CD4-positive, alpha-beta T cell treated with Interleukin-15 for 1 hour (primary cell): ENCODE measurements at places on chromosomes 1 and 21.

DNA sequence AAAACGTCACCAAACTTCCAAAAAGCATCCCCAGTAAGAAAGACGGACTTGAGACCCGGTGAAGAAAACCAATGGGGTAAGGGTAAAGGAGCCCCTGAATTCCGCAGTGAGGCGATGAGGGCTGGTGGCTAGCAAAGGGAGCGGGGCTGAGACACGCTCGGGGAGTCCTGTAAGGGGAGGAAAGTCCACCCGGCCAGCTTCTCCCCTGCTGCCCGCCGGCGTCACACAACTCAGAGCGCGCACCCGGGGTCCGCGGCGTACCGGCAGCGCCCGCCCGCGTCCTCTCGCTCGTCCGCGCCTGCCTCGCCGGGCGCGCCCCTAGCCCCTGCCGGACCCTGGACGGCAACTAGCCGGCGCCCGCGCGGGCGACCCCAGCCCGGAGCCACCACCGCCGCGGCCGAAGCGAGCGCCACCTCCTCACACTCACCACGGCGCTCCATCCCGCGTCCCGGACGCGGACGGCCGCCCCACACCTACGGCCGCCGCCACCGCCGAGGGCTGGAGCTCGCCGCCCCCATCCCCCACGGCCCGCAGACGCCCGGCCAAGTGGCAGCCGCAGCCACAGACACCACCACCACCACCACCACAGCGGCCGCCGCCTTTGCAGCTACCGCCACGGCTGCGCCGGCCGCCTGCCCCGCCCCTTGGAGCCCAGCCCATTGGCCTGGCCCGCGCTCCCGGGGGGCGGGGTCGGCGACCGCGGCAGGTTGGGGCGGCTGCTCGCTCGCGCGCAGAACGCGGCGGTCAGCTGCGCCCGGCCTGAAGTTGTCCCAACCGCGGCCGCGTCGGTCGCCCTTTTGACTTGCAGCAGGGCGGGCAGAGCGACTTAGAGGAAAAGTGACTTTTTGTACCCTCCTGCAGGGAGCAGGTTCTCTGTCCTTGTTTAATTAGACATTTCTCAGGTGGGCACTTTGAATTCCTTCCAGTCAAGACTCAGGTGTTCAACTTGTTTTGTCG is 10.0 kb upstream of the ARHGAP29 start:
- peak; percentile 30 for DNase-seq

- no peak for DNase-seq
Measured at GRCh38 chr1:48048064-48048463, 50.9 kb upstream of the TRABD2B start.

GRCh38 chr1:225299624-225300023 is 128.2 kb downstream of the LBR start:
- no peak for DNase-seq

DNA sequence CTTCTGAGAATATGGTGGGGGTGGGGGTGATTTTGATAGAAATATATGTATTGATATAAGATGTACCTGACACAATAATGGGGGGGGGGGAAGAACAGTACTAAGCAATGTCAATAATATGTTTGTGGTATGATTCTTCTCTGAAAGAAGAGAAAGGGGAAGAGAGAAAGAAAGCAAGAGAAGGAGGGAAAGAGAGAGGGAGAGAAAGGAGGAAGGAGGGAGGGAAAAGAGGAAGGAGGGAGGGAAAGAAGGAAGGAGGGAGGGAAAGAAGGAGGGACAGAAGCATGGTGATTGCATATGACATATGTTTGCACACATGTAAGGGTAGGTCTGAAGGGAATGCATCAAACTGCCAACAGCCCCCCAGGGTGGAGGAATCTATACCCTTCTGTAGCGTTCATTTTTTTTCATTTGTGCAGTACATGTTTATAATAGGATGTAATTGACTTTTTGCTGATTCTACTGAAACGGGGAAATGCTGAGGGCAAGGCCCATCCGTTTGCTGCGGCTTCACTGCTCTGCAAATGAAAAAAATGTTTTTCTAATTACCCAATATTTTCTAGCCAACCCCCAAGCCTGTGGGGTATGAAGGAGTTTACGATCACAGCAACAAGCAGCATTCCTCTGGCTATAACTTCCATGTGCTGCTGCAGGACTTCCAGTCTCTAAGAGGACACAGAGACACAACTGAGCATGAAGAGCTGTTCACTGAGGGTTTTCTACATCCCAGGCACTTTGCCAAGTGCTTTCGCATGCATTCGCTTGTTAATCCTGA is 119.3 kb upstream of the ZC3H12A start:
- no peak for DNase-seq

- no peak for DNase-seq
Measured at GRCh38 chr1:29362764-29363163, 126.4 kb downstream of the PTPRU start.

DNA sequence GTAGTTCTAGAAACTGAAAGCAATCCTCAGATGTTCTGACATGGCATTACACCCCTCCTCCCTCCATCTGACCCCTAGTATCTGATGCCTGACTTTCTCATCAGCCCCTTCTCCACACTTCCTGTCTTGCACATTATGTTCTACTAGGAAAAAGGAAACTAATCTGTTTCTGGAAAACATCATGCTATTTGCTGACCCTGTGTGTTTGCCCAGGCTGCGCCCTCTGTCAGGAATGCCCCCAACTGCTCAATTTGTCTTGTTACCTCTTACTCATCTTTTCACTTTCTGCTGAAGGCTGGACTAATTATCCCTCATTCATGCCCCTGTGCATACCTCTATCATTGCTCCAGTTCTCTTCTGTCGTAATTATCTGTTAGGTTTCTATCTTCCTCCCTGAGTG is 37.5 kb upstream of the DAB1 start:
- DNase-seq: no peak

GRCh38 chr1:30473922-30474817 is 249.2 kb downstream of the MATN1 start:
- DNase-seq: no peak

- DNase-seq: peak; percentile 79
Measured at GRCh38 chr1:111204201-111204982, 3.9 kb upstream of the DENND2D start.

GRCh38 chr1:33182401-33182841 is 578 bp upstream of the TRIM62 start:
- DNase-seq: no peak

- no peak for DNase-seq
Measured at GRCh38 chr1:230147253-230148125, 80.5 kb downstream of the GALNT2 start.

- no peak for DNase-seq
Measured at GRCh38 chr1:248884632-248885295, 21.3 kb upstream of the PGBD2 start.

GRCh38 chr1:12387641-12388040 is 157.8 kb downstream of the VPS13D start:
- DNase-seq: no peak

DNA sequence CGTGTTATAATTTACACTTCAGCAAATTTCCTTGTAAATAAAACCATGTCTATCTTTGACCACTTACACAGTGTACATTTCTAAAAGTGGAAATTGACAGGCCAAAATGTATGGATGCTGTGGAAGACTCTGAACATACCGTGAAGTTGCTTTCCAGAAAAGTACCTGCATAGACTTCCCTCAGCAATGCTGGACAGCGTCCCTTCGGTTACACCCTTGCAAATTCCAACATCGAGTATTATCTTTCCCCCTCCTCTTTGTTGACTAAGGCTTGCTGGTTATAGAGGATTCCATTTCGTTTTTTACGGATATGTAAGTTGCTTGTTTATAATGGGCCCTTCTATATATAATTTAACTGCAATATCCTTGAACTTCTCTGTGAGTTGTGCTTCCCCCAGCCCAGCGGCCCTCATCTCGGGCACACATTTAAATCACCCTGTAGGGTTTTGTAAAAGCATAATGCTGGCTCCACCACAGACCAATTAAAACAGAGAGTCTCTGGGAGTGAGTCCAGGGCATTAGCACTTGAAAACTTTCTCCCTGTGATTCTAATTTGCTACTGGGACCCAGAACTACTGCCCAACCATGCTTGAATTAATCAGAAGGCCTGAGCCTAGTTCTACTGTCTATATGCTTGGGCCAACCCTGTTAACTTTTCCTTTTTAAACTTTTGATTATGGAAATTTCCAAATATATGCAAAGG is 230.3 kb downstream of the GRIK3 start:
- DNase-seq: no peak

DNA sequence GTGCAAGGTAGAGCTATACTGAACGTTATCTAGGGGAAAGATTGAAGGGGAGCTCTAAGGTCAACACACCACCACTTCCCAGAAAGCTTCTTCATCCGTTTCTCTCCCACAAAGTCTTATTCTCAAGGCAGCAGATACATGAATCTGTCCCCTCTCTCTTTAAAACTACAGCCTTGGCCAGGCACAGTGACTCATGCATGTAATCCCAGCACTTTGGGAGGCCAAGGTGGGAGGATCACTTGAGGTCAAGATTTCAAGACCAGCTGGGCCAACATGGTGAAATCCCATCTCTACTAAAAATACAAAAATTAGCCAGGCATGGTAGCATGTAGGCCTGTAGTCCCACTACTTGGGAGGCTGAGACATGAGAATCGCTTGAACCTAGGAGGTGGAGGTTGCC is 8.1 kb downstream of the CYP4X1 start:
- no peak for DNase-seq
